ENCODE measurements at places on chromosomes 6 and 20.

DNA sequence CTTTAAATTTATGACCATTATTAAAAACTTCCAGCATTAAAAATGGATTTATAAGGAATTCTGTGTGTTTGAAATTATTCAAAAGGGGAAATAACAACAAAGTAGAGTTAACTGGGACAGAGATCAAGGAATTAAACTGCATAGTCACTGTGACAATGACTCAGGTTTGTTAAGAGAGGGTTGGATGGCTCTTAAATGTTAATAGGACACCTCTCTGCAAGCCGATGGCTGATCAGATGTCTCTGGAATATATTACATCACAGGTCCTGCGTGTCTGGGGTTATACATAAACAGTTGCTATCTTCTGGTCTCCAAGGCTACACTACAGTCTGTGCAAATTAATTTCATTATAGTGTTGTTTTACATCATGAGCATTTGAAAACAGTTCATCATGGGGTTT is 574.3 kb downstream of the COL12A1 start:
- no peak for DNase-seq

- DNase-seq: no peak
Observed at GRCh38 chr20:41050361-41051008, 21.9 kb downstream of the TOP1 start.

- DNase-seq: no peak
Observed at GRCh38 chr6:168017629-168018028, 20.2 kb downstream of the KIF25 start.

- DNase-seq: no peak
Observed at GRCh38 chr20:62535282-62535811, 59.6 kb upstream of the GATA5 start.

DNA sequence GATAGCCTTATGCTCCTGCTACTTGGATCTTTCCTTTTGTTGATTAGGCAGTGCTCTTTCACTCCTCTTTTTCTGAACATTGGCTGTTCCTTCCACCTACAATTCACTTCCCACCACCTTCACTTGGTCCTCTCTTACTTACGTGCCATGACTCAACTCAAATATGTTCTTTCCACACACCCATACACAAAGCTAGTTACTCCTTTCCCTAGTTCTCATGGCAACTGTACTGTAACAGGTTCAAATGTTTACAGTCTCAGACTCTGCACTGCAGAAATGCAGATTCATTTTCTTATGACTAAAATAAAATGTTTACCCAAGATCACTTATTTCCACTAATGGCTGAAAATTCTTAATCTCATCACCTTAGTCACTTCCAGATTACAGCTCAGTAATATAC is 174.0 kb upstream of the TSHZ2 start:
- no peak for DNase-seq

- DNase-seq: no peak
Observed at GRCh38 chr20:10357061-10357708, 76.8 kb downstream of the MKKS start.

DNA sequence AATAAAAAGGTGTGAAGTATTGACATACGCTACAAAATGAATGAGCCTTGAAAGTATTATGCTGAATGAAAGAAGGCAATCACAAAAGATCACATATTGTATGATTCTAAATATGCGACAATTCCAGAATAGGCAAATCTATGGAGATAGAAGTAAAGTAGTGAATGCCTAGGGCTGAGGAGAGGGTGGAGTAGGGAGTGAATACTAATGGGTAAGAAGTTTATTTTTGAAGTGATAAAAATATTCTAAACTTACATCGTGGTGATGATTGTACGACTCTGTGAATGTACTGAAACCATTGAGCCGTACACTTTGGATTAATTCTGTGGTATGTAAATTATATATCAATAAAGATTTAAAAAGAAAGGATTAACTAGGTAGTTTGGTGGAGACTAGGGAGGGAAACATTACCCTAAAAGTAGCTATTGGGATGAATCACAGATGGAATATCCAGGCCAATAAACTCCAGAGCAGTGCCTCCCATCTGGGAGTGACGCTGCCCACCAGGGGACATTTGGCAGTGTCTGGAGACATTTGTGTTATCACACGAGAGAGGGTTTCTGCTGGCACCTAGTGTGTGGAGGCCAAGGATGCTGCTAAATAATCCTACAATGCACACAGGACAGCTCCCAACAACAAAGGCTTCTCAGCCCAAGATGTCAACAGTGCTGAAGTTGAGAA is 214.2 kb upstream of the PCSK2 start:
- DNase-seq: no peak

- DNase-seq: no peak
Observed at GRCh38 chr20:50202677-50203076, 12.0 kb downstream of the CEBPB start.

GRCh38 chr20:605237-605636 is 4.9 kb downstream of the TCF15 start:
- no peak for DNase-seq

- DNase-seq: no peak
Observed at GRCh38 chr20:63046841-63047240, 40.1 kb upstream of the BHLHE23 start.

- DNase-seq: no peak
Observed at GRCh38 chr6:3549314-3549940, 92.6 kb upstream of the SLC22A23 start.

GRCh38 chr20:63499338-63499969 is 571 bp upstream of the EEF1A2 start:
- no peak for DNase-seq

- no peak for DNase-seq
Observed at GRCh38 chr6:122571888-122572287, 38.3 kb upstream of the PKIB start.

GRCh38 chr6:143772116-143773086 is 70.7 kb upstream of the LTV1 start:
- DNase-seq: no peak

- DNase-seq: no peak
Observed at GRCh38 chr6:2839195-2839981, 2.3 kb downstream of the SERPINB1 start.

- no peak for DNase-seq
Observed at GRCh38 chr20:59661621-59662020, 57.3 kb downstream of the PHACTR3 start.

DNA sequence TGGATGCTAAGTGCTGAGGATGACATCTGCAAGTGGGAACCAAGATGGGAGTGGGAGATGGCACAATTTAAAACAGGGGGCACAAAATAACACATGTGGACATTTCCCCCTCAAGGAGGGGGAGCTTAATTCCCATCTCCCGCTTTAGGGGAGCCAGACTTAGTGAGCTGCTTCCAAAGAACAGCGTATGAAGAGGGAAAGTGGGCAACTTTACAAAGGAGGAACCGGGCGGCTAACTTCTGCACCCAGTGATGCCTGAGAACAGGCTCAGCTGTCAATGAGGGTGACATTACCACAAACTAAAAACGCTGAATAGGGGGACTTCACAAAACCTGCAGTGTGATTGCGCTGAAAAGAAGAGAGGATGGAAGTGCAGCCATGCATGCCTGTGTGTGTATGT is 95.5 kb upstream of the NXT1 start:
- no peak for DNase-seq

DNA sequence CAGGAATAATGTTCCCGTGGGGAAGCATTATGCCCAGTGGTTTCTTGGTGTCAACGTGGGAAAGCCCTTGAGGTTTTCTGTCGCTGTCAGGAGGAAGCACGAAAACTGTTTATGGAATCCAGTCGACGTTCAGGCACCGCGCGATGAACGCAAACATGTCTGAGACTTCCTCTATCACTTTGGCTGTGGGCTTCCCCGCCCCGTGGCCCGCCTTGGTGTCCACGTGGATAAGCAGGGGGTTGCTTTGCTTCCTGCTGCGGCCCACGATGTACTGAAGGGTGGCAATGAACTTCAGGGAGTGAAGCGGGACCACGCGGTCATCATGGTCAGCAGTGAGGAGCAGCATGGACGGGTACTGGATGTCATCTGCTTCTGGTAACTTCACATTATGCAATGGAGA is 98.2 kb upstream of the POPDC3 start:
- DNase-seq: no peak

GRCh38 chr20:59571551-59572314 is 32.6 kb upstream of the PHACTR3 start:
- DNase-seq: no peak

- no peak for DNase-seq
Observed at GRCh38 chr6:166692723-166693302, 65.8 kb upstream of the RPS6KA2 start.

GRCh38 chr6:147418523-147418922 is 90.0 kb upstream of the SAMD5 start:
- DNase-seq: no peak

DNA sequence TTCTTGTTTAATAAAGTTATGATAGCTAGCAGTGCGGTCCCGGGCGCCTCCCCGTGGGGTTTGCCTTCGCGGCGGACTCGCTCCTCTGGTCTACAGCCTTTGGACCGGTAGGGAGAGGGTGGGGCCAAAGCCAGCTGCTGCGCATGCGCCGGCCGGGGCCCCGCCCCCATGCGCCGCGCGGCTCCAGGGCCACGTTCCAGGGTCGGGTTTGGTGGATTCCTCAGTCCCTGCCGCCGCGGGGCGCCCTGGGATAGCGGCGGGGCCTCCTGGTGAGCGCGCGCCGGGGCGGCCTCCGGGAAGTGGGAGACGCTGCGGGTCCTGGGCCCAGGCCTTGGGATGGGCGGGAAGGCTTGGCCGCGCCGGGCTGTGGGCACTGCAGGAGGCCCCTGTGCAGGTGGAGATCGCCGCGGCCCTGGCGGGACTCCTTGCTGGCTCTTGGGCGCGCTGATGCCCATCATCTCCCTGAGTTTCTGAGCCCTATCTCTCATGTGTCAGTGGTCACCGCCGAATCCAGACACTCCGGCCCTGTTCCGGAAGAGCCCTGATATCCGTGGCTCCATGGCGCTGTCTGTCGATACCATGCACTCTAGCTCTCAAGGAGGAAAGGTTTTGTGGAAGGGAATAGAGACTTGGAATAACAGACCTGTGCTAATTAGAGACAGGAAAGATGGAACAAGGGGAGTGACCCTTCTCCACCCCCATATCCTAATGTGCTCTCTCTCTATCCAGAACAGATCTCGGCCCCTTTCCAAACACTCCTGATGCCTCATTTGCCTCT is at the start of gene VARS2:
Gene VARS2 (plus strand): TSS at position 163 of the 778 bp plus-strand sequence. CDS start 599 bp downstream, at position 762.
- DNase-seq: peak; percentile 67

GRCh38 chr6:144879436-144879835 is 594.3 kb downstream of the UTRN start:
- no peak for DNase-seq

DNA sequence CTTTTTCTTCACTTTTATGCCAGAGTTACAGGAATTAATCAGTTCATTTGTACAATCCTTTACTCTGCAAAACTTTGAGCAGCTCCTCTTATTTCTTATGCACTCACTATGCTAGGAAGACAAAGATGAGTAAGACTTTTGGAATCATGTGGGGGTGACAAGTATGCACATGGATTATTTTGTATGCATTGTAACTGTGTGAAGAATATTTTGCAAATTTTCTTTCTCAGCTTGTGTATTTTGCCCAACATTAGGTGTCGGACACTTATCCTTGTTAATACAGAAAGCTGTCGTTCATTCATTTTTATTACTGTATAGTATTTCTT is 88.6 kb downstream of the PPP1R14C start:
- DNase-seq: no peak

DNA sequence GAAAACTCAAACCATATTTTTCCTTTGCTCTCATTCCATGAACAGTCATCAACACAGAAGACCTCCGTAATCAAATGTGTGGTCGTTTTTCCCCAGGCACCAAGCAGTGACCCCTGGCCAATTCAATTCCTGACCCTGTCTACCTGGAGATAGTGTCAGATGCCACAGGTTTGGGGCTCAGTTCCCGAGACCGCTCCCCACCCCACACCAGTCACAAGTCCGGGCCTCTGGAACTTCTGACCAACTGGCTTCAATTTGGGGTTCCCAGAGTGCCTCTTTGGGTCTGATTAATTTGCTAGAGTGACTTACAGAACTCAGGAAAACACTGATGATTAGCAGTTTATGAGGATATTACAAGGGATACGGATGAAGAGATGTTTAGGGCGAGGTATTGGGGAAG is 6.0 kb downstream of the IGF2R start:
- no peak for DNase-seq

All from NCI-H1694 (cell line).